ENCODE measurements at places on chromosomes 11 and 22.

DNA sequence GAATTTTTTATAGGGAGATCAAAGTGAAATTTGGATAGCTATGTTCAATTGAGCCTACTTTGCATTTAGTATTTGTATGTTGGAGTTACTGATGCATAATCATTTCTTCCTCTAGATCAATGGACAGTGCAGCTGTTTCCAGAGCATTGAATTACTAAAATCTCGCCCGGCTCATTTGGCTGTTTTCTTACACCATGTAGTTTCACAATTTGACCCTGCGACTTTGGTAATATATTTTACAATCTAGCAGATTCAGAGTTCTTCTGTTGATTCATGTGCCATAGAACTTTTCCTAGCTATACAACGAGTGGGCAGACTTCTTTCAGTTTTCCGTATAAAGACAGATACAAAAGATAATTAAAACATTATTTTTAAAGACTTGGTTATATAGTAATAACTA, 70.0 kb upstream of the GRIK4 start:
- no peak for DNase-seq

GRCh38 chr22:29503811-29504372, 23.9 kb downstream of the NEFH start:
- DNase-seq: no peak

DNA sequence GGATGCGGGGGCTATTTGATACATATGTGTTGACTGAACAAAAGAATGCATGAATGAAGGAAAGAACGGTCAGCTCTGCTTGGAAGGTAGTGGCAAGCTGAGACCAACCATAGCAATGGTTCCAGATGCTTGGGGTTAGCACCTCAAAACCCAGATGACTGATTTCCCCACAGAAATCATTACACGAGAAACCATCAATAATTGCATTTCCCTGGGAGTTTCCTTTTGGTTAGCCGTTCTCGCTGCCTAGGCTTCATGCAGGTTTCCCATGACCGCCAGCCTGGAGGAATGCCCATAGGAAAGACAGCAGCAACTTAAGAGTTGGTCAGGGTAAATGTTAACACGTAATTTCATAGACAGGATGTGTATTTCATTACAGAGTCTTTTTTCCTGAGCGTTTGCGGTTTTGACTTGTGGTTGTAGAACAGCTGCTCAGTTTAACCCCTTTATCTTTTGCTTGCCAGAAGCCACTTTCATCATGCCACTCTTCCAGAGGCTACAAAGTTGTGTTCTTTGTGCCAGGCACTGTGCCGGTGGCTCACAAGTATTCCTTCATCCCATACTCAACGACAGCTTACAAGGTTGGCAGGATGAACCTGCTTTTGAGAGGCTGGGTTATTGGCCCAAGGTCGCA, 2.8 kb downstream of the IL17RA start:
- no peak for DNase-seq

DNA sequence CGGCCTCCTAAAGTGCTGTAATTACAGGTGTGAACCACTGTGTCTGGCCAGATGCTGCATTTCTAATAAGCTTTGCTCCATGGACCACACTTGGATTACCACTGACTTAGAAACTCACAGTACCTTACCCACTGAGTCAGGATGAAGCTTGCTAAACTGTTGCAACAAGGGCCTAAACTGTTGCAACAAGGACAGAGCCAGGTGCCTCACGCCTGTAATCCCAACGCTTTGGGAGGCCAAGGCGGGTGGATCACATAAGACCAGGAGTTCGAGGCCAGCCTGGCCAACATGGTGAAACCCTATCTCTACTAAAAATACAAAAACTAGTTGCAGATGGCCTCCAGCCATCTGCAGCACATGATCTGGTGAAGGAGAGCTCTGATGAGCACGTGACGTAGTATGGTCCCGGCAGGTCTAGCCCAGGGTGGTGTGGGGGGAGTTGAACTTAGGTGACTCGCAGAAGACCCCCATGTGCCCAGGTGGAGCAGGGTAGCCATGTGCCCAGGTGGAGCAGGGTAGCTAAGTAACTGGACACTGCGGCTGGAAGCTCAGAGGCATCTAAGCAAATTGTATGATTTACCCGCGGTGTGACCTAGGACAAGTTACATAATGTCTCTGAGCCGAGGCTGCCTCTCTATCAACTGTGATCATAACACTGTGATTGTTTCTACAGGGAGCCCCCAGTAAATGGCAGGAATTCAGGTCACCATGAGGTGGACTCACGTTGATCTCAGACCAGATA, 8.4 kb downstream of the SLC25A45 start:
- no peak for DNase-seq

DNA sequence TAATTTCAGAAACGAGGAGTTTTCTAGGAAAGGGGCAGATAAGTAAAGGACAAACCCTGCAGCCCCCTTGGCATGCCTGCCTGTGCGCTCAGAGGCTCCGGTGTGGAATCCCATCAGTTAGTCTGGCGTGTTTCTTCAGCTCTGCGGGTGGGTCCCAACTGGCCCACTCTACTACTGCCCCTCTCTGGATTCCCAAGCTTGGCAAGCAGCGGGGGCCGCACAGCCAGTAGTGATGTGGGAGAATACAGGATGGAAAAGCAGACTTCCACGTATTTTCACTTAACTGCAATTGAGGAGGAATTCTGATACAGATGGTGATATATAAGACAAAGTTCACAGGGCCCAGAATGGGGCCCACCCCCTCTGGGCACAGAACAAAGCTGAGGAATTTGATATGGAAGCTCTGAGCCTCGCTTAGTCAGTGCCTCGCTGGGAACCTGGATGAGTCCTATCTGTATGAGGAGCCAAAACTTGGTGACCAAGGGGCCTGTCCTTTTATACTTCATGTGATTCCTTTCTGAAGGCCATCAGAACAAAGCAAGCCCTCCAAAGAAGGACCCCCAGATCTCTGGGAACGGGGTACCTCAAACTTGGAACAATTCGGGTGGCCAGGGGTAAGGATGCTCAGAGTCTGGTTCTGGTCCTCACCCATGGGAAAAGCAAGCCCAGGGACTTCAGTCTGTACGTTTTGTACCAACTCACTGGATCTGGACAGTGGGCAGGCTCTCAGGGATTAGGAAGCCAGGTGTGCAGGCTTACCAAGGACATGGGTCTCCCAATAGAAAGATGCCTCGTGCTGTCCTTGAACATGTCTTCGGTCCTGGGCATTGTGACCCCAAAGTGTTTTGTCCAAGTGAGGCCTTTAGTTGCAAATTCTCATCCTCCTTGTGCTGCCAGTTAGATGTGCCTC, 26.0 kb downstream of the RELT start:
- no peak for DNase-seq

- no peak for DNase-seq
Observed at GRCh38 chr11:19740586-19740985, 27.9 kb downstream of the NAV2 start.

DNA sequence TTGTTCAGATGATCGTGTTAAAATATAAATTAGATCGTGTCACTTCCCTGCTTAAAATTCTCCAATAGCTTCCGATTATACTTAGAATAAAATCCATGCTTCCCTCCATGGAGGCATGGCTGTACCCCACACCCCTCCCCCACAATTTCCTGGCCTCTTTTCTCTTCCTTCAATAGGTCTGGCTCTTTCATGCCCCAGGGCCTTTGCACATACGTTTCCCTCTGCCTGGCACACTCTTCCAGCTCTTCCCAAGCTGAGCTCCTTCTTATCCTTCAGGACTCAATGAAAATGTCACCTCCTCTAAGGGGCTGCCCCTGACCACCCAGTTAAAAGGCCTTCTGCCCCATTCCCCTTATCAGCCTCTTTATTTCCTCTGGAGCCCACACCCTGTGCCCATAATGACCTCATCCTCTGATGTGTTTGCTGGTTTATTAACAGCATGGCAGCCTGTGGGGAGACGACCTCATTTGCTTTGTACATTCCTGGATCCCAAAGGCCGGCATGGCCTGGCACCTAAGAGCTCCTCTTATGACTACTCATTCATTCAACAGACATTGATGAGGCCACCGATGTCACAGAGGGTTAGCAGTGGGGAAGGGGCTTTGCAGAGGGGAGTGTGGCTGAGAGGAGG, 9.0 kb upstream of the FLRT1 start:
- DNase-seq: no peak

DNA sequence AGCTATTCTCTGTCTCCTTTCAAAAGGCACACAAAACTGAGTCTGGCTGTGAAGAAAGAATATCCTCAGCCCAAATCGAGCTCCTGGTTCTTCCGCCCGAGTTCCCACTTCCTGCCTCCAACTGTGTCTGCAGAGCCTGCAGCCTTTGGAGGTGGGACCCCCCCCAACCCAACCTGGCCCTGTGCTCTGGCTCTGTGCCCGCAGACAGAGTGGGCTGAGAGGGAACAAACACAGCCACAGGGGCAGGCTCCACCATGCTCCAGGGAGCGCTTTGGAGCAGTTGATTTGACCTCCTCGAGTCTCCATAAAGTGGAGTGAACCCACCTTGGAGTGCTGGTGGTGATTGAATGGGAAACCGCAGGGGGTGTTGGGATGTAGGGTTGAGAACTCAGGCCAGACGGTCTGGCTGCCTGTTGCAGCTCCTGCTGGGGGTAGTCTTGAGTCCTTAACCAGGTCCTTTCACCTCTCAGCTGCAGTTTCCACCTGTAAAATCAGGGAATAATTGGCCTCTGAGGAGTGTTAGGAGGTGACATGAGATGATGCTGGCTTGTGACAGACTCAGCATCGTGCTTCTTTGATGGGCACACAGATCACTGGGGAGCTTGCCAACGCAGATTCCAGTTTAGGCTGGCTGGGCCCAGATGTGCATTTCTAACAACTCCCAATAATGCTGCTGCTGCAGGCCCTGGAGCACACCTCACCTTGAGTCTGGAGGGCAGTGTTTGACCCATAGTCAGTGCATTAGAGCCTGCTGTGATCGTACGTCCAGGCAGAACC, 11.4 kb downstream of the DAGLA start:
- DNase-seq: no peak

DNA sequence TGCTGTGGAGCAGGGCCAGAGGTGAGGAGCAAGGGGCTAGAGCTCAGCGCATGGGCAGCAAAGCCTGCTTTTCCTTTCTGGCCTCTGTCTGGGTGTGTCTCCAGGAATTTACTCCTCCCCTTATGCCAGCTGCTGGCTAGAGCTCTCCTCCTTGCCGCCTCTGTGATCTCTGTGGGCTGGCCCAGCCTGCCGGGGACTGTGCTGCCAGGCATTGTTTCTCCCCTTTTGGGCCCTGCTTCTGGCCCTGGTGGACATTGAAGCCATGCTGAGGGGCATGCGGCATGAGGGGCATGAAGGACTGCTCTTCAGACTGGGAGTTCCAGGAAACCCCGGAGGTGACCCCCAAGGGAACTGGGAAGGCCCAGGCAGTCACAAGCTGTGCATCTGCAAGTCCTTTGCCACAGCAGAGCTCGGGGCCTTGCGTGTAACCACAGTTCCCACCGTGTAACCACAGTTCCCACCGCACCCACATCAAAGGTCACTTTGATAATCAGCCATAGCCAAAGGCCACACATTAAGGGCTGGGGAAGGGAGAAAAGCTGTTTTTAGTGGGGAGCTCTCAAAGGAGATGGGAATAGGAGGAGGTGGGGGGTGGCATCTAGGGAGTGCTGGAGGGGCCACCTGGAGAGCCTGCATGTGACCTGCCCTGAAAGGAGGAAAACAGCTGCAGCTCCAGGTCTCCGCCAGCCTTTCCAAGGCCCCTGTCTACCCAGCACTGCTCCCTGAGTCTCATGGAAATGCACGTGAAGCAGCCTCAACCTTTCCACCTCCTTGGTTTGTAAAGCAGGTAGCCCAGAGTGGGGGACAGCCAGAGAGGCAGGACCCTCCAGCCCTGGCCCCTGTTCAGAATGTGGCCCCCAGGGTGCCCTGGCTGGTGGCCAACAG, 62.3 kb downstream of the PPFIBP2 start:
- peak; percentile 23 for DNase-seq

DNA sequence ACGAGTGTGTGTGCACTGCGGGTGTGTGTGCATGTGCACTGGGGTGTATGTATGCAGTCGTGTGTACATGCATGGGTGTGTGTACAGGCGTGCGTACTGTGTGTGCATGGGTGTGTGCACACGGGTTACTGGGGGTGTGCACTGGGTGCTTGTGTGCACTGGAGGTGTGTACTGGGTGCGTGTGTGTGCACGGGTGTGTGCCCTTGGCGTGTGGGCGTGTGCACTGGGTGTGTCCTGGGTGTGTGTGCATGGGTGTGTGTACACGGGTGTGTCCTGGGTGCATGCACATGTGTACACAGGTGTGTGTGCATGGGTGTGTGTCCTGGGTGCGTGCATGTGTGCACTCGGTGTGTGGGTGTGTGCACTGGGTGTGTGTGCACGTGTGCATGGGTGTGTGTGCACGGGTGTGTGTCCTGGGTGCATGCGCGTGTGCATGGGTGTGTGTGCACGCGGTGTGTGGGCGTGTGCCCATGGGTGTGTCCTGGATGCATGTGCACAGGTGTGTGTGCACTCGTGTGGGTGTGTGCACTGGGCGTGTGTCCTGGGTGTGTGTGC, 39.1 kb downstream of the BRSK2 start:
- DNase-seq: no peak

DNA sequence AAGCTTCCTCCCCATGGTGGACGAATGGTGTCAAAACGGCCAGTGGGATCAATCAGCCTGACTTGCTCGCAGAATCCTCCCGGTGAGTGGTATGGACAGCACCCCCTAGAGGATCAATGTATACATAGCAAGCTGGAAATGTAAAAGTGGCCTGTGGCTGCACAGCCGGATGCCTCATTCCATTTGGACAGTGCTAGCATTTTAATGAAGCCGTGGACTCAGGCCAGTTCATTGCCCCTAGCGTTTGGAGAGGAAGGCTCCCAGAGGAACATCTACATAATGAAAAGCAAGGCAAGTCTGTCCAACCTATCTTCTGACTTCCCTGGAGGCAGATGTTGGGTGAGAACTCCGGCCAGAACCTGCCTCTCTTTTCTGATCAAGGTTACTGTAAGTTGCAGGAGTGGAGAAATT, 942.3 kb downstream of the NTM start:
- DNase-seq: peak; percentile 51

- DNase-seq: no peak
Observed at GRCh38 chr22:45667486-45667885, 4.1 kb upstream of the ATXN10 start.

- DNase-seq: peak; percentile 76
Observed at GRCh38 chr22:41557401-41558240, 3.2 kb upstream of the CSDC2 start.

DNA sequence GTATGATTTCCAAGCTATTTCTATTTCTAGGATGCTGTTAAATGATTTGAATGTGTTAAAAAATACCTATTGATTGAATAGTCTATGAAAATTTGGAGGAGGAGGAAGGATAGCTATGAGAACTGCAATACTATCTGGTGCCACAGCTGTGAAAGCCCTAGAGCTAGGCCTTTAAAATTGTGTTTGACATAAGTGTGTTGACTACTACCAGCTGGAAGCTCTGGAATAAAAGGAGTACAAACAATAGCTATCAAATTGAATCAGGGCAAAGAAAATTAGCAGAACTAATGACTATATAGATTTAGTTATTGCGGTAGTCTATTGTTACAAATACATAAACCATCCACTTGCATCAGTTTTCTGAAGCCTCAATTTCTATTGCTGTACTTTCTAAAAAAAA, 124.8 kb upstream of the CNTN5 start:
- DNase-seq: no peak

DNA sequence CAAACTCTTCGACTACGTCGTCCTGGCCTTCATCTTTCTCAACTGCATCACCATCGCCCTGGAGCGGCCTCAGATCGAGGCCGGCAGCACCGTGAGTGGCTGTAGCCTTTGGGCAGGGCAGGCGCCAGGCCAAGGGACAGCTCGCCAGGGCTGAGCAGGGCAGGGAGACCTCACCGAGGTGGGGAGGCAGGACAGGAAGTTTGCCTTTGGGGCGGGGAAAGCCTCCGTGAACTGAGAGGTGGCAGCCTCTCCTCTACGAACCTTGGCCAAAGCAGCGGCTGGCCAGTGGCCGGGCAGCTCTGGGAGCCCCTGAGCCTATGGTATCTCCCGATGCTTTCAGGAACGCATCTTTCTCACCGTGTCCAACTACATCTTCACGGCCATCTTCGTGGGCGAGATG, 93.2 kb downstream of the CACNA1I start:
- no peak for DNase-seq

GRCh38 chr11:78717041-78717440, 142.4 kb upstream of the NARS2 start:
- DNase-seq: no peak

Measured in NCI-H510A treated with DMSO at 0.1 percent for 48 hours (cell line).